Sciatic nerve (tissue), 2 donors: ENCODE measurements at places on chromosomes 4 and X. TPM values are rescaled to one million over a fixed set of nuclear protein-coding genes. Genes with fewer than 3 reads are reported as not detected.

PFKFB1 gene
- 2.2 TPM for total RNA-seq

GPC3 gene
- total RNA-seq, result 84.2 TPM

HAUS3 gene
- total RNA-seq, result 15.4 TPM

CT45A5 gene
- not detected for total RNA-seq

COL4A5 gene
- 21.8 TPM for total RNA-seq

TMEM150C gene
- 14.3 TPM for total RNA-seq

- no peak for DNase-seq
These were observed 61.1 kb upstream of the ARSJ start for GRCh38 chr4:114040319-114041116.

GRCh38 chr4:145782756-145783155 lies 102.8 kb downstream of the C4orf51 start:
- DNase-seq, result no peak

GRCh38 chr4:154616731-154617130 lies 4.3 kb upstream of the FGG start:
- no peak for DNase-seq

DNA sequence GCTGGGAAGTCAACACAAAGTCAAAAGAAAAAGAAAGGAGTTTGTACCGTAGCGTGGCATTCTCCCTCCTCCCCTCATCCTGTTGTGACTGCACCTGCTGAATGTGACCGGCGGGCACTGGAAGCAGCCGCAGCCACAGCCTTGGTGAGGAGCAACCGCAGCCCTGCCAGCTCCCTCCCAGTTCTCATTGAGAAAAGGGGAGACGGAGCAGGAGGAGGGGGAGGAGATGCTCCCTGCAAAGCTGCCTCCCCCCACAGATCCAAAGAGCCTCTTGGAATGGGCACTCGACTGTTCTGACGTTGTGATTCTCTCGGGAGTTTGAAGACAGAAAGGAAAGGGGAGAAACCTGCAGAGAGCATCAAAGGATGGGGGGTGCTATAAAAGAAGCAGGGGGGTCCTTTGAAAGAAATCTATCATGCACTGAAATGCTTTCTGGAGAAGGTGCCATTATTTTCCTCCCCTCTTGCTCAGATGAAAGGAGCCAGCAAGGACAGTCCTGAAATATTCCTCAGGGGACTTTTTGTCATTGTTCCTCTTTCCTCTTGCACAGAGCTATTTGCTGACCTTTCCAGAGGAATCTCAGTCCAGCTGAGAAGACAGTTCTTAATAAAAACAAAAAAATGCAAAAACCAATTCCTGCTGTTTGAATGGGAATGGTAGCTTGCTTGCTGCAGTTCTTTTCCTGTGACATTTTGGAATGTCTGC lies 429.7 kb downstream of the MAPK10 start:
- DNase-seq, result no peak

- DNase-seq, result no peak
These were observed 133.8 kb downstream of the ADAM29 start for GRCh38 chr4:175051974-175052373.

DNA sequence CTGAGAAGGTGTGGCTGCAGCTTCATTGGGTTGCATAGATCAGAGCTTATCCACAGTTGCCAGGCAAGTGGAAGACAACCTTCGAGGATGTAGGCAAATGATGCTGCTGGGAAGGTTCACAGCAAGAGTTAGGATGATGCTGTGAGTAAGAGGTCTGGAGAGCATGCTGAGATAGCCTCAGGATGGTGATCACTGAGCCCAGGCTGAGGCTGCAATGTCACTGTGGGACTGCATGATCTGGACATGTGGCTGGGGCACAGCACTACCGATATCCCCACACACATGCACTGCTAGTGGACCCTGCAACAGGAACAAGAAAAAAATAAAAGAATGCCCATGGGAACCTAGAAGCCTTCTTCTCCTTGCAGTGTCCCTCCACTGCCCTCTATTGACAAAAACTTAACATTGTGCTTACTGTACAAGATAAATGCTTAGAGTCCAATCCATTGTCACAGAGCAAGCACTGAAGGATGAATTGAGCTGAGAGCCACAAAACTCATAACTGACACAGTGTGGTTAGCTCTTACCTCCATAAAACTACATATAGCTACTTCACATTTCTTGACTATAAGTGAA lies 105.6 kb downstream of the CNKSR2 start:
- DNase-seq, result no peak
